ENCODE measurements at places on chromosomes 1 and 21.

DNA sequence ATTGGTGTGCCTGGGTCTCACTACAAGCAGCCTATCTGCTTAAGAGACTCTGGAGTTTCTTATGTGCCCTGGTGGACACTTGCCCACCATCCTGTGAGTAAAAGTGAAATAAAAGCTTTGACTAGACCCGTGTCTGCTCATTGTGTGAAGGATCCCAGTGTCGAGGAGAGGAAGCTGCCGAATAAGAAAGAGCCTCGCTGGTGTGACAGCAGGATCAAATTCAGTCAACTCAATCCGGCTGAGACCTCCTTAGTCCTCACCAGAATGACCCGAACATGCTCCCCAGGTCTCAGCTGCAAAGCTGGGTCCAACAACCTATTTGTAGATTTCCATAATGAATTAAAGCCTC, 14.8 kb downstream of the CD2 start:
- no peak for DNase-seq

DNA sequence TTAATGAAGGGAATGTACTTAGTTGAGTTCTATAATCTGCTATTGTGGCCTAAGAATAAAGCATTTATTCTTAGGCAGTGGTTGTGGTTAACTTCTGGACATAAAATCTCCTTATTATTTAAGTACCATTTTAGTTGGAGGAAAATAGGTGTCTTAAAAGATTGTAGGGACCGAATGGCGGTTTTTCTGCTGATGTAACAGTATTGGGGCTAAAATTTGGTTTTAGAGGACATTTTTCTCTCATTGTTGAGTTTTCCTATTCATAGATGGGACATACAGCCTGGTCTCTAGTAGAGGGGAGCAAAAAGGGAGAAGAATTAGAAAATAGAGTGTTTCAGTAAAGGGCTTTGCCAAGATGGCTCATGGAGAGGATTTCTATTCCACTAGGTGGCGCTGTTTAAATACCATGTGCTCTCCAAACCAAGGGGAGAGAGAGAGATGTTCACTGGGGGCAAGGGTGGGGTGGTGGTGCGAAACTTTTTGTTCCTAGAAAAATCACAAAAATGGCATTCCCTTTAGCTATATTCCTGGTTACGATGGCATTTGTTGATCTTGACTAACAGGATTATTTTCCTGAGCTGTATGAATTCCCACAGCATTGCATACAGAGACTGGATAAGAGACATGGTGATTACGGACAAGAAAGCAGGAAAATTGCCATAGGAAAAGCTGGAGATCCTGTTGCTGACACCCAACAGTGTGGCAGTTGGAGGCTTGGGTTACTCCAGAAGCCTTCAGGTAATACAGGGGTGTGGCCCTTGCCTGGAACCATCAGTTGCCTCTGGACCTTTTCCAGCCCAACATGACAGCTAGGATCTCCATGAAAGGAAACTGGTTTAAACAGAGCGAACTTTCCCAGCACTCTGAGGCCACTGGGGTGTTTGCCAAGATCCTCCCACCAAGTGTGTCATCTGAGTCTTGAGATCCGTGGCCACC, 18.2 kb upstream of the FCGR2A start:
- DNase-seq = peak; percentile 33

GRCh38 chr21:39576518-39577128, 36.1 kb upstream of the B3GALT5 start:
- DNase-seq = no peak

GRCh38 chr1:100253552-100253951, 3.9 kb upstream of the DBT start:
- DNase-seq = no peak

DNA sequence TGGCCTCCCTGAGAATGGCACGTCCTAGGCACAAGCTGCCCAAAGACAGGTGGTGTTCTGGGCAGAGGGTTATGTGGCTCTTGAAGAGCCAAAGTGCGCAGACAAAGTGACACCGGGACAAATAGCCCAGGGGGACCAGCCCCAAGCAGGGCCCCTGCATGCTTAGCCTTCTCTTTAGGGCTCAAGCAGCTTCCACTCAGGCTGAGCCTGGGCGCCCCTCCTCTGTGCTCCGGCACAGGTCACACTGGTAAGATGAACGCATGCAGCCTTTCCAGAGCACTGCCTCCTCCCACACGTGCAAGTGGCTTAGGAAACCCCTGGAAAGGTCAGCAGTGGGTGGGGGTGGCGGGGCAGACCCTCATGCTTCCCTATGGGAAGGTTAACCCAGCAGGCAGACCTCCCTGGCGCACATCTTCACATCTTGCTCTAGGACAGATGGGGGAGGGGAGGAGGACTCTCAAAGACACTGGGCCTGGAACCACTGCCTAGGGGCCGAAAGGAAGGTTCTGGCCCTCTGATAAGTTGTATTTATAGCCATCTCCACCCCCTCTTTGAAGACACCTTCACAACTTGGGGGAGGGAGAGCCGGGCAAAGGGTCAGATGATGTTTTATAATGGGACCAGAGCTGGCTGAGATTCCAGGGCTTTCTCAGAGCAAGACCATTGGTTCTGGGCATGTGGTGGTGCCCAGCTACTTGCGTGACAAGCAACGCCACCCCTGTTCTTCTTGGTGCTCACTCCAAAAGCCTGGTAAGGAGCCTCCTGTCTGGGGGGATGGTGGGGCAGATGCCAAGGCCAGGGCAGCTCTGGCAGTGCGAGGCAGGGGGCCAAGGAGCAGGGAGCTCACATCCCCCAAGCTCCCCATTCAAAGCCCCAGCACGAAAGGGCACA, 5.5 kb downstream of the KLHL21 start:
- no peak for DNase-seq

- DNase-seq = no peak
These were observed 65.7 kb upstream of the NEK2 start for GRCh38 chr1:211741116-211741515.

DNA sequence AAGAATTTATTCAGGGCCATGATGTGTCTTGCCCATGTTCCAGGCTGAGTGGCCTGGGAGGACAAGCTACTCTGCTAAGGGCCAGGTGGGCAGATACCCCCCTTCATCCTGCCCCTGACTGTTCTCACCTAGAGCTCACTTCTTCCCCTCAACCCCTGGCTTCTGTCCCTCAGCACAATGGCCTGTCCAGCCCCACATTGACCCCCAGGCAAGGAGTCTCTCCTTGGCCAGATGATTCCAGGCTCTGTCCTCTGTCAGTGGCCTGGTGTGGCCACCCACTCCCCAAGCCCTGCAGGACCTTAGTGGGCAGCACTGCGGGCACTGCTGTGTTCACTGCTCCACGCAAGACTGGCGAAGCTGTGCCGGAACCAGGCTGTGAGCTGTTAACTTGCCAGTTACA, 460.0 kb downstream of the MATN1 start:
- DNase-seq = no peak

- no peak for DNase-seq
These were observed 962.2 kb downstream of the ADGRL2 start for GRCh38 chr1:82762829-82763532.

GRCh38 chr1:15423355-15424077, 13.8 kb downstream of the EFHD2 start:
- no peak for DNase-seq

DNA sequence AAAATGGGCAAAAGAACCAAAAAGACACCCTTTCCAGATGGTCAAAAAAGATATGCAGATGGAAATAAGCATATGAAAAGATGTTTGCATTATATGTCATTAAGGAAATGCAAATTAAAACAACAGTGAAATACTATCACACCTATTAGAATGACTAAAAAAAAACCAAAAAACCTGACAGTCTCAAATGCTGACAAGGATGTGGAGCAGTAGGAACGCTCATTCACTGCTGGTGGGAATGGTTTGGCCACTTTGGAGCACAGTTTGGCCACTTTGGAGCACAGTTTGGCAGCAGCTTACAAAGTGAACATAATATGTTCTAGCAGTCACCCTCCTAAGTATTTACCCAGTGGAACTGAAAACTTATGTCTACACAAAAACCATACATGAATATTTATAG, 105.0 kb upstream of the ARTN start:
- no peak for DNase-seq

GRCh38 chr1:45282351-45282750, 44.3 kb upstream of the HPDL start:
- DNase-seq = no peak

GRCh38 chr1:240985081-240985480, 371.9 kb downstream of the RGS7 start:
- no peak for DNase-seq

GRCh38 chr1:241235256-241235897, 121.6 kb downstream of the RGS7 start:
- peak; percentile 8 for DNase-seq

DNA sequence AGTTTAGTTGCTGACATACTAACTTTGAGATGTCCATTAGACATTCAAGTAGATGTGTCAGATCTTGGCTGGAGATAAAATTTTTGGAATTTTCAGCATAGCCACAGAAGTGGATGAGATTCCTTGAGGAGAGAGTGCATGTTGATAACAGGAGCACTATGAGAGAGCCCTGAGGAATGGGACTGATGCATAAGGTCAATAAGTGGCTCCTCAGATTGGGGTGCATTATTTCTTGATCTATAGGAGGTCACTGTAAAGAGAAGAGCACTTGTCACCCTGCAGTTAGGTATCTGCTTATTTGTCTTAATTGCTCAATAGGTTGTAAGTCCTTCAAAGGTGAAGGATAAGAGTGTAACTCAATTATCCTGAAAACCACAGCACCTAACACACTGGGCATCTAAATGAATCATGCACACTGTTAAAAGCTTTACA, 52.0 kb upstream of the TACSTD2 start:
- DNase-seq = no peak
